ENCODE measurements at places on chromosomes 3 and 15.

- no peak for DNase-seq
Observed at GRCh38 chr3:194257916-194258668, 93.0 kb downstream of the CPN2 start.

- no peak for DNase-seq
Observed at GRCh38 chr3:192364316-192364715, 363.0 kb downstream of the FGF12 start.

DNA sequence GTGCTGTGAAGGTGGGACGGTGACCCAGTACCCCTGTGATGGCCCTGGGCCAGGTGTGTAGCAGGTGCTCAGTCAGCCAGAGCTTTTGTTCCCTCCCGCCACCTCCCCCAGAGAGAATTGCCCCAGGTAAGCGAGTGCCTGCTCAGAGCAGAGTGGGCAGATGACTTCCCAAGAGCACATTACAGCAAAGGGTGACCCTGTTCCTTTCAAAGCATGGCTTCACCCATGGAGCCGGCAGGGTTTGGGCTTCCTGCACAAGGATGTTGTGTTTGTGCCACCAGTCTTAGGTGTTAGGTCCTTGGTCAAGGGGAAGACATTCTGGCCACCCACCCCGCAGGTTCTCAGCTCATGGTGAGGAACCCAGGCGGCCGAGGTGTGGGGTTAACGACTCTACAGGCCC lies 30.7 kb downstream of the SLC6A6 start:
- DNase-seq: no peak

DNA sequence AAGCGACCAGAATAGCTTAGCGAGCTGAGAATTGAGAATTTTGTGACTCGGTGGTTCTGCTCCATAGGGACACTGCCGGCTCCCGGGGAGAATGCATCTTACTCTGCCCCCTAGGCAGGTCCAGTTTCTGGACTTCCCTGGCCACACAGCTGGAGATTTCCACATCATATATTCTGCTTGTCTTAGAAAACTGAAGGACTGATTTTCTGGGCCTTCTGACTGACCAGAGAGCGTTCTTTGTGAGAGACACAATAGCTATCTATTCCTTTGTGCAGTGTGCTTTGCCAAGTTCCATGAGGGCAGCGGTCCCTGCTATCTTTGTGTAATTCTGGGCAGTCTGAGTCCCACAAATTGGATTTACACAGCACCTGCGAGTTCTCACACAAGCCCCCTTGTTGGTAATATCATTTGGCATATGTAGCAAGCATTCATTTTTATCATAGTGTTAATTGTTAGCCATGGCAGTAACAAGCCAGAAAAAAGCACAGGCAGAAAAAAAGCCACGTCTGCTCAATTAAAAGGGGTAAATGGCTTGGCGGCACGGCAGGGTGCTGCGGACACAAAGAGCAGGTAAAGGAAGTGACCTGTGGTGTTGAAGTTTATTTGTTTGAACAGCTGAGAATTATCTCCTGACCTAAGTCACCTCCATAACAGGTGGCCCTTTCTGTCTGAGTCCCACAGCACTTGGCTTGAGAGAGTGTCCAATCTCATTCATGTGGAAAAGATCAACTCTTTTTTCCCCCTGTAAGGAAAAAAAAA lies 688.7 kb downstream of the TUSC7 start:
- DNase-seq: no peak

DNA sequence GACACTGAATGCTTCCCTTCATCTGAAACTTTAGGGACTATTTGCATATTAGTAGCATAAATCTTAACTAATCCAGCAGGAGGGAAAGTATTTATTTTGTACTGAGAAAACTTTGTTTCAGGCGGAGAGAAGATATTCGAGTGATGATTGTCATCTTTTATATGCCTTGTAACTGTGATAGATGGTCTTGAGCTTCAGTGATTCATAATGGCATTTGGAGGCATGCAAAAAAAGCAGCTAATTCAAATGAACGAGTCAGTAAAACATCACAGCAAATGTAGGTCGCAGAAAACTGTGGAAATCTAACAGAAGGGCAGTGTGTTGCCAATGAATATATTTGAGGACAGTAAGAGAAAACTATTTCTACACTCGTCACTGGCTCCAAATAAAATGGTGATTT lies 643.7 kb upstream of the NAALADL2 start:
- no peak for DNase-seq

DNA sequence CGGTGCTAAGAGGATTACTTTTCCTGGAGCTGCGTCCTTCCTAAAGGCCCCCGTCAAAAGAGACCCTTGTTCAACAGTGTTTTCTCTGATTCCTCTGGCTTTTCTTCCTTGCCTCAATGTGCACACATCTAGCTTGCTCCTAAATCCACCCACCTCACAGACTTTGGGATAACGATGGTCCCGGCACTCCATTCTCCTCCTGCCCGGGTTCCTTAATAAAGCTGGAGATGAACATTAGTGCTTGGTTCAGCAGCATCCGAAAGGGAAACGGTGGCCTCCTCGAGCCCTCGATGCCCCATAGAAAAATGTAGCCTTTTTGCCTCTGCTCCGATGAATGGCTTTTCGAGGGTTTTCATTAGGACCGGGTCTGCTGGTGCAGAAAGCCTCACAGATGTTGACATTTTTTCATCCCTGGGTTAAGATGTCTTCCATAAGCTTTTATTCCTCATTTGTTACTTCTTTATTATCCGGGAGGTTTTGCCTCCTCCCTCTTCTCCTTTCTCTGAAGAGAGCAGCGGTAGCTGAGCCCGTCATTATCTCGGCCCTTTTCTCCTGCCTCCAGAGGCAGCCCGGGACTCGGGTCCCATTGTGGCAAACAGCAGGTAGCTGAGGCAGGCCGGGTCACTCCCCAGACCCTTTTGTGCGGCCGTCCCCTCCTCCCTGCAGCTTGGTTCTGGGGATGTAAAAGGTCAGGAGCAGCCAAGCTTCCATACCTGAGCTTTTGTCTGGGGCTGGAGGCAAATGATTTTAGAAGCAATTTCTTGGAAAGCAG lies 64.6 kb downstream of the CPN2 start:
- DNase-seq: no peak

DNA sequence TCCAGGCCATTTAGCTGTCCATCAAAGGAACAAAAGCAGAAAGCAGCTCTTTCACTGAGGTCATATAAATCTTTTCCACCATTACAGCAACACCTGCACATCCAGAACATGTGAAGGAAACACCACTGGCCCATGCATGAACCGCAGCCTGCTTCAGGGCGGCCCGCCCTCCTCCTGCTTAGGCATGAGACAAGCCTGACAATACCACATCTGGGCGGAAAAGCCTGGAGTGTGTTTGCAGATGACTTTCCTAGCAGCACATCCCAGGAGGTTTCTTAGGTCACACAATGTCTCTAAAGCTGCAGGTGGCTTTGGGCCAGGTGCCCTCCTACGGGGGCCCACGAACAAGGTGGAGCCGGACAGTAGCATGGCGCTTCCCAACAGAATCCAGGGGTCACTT lies 19.6 kb downstream of the CYFIP1 start:
- no peak for DNase-seq

DNA sequence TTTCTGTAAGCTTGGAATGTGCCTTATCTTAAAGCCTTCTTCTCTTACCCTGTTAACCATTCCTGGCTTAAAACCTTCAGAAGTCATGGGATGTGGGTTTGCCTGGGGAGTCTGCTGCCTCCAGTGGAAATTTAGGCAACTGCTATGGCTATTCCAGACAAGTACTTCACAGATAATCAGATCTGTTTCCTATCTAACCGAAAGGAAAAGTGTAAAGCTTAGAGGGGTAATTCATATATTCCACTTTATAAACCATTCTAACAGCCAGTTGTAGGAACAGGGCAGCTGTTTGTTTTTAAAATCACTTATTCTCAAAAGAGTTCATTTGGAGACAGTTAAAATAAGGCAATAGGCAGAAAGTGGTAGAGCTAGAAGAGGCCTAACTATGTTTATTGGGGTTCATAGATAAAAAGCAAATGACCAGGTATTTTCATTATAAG lies 219.9 kb downstream of the TCF12 start:
- no peak for DNase-seq

- no peak for DNase-seq
Observed at GRCh38 chr15:28107111-28107903, 8.2 kb upstream of the OCA2 start.

GRCh38 chr3:151707216-151707615 lies 26.5 kb upstream of the AADACL2 start:
- DNase-seq: no peak

DNA sequence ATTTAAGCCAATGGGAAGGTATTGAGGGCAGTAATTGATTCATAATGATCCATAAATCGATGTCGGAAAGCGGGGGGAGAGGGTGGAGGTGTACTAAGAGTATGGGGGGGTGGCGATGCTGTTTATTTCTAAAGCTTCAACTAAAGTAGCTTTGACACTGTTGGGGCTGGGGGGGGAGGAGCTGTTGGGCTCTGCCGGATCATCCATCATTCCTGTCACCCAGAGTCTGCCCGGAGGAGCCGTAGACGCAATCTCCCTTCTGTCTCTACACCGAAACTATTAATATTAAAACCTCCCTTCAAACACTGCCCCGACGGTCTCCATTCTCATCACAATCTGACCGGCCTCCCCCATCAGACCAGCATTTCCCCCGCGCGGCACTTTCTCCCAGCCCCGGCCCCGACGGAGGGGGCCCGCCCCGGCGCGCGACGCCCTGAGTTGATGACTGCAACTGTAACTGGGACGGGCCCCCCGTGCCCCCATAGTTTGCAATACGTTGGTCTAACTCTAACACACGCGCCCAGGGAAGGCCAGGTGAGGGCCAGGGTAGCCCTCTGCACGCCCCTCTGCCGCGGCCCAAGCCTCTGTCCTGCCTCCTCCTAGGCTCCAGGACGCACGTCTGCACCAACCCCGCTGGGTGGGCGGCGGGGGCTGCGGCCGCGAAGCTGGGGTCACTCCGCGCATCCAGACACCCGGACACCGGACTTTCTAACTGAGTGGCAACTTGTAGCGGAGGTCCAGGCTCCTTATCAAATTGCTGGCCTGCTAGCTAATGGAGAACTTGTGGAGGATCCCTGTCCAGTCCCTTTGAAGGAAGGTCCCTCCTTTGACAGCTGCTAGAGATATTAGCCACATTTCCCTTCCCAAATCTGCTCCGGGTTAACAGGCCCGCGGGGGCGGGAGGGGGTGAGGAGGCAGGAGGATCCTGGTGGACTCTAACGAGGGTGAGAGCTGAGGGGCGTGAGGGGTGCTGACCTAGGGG lies 212.0 kb downstream of the MEIS2 start:
- DNase-seq: no peak

DNA sequence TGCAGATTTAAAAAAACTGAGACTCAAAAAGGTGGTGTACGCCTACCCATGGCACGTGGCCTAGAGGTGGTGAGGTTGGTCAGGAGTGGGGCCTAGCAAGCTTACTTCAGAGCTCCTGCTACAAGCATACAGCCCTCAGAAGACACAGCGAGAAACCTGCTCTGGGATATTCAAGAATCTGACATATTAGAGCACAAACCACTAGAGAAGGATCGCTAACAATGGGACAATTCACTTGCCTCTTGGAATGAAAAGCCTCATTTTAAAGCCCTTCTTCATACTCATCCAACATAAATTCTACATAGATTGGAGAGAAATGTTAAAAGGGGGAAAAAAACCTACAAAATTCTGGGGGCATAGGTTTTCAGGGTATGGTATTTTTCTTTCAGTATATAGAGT lies 118.0 kb upstream of the ARHGEF3 start:
- no peak for DNase-seq

- DNase-seq: no peak
Observed at GRCh38 chr3:59456852-59457485, 407.1 kb upstream of the CFAP20DC start.

- DNase-seq: no peak
Observed at GRCh38 chr3:14474363-14475081, 65.6 kb downstream of the GRIP2 start.

- DNase-seq: no peak
Observed at GRCh38 chr3:2356298-2356950, 257.8 kb downstream of the CNTN4 start.

GRCh38 chr3:8579096-8579495 lies 65.5 kb downstream of the SSUH2 start:
- no peak for DNase-seq

DNA sequence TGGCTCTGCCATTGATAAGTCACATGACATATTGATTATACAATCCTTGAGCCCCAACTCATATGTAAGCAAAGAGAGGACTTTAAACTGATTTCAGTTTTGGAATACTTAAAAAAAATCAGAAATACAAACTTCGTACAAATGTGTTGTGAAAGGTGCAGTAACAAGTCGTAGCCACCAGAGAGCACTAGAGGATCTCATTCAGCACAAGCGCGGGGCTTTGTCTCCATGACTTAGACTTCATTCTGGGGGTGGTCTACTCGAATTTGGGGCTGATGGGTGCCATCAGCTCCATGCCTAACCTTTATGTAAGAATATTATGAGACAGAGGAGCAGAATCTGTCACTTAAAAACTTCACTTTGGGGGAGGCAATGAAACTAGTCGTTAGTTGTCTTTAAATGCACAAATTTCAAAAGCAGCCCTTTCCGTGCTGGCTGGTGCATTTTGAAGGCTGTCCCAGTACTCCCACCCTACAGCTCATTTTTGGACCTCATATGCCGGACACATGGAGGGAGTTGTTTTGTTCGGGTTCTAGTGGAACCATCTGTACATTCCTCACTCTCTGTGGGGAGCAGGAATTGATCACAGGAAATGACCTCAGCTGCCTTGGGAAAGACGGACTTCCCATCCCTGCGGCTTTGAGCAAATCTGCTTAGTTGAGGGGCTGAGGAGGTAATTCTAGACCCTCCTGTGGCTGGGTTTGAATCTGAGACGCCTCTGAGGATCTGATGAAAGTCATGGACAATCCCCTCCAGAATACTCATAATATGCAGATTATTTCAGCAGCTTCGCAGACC lies 27.5 kb upstream of the MASP1 start:
- DNase-seq: peak; percentile 44

DNA sequence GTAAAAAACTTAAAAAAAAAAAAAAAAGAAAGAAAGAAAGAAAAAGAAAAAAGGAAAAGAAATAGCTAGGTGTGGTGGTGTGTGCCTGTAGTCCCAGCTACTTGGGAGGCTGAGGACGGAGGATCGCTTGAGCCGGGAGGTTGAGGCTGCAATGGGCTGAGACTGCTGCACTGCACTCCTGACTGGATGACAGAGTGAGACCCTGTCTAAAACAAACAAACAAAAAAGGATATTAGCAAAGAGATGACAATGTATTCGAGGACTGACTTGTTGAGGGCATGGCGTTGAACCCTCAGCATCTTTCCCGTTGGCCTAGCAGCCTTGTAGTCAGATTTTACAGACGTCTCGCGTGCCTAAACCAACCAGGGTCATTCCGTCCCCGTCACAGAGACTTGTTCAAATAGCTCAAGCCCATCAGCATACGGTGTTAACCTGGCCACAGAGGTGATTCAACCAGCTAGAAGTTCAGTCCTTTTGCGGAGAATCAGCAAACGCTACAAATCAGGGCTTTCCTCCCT lies 528 bp upstream of the NIT2 start:
- DNase-seq: no peak

DNA sequence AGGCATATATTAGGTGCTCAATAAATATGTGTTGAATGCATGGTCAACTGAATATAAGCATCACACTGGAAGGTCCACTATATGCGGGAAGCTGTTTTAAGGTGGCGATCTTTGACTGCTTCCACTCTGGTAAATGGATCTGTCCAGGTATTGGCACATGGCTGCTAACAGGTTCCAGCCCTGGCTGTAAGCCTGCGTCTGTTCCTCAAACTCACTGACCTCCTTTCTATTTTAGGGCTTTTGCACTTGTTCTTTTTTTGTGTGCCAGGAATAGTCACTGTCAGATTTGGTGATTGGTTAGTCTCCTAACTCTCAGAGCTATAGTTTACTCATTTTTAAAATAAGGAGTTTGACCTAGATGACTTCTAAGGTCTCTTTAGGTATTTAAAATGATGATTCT lies 46.2 kb downstream of the ADAMTSL3 start:
- no peak for DNase-seq

- DNase-seq: no peak
Observed at GRCh38 chr3:142374687-142375086, 73.2 kb downstream of the XRN1 start.
